Sigmoid colon (tissue), 7 donors: ENCODE measurements at places on chromosomes 5 and 9. TPM values are rescaled to one million over a fixed set of nuclear protein-coding genes. Genes with fewer than 3 reads are reported as not detected.

The GARIN3 gene
- not detected for total RNA-seq

The FRMPD1 gene
- total RNA-seq = 0.28 TPM

The MEIKIN gene
- total RNA-seq = not detected

The SH3RF2 gene
- total RNA-seq = 0.81 TPM

The NELFB gene
- 30.3 TPM for total RNA-seq

The PKD2L2 gene
- total RNA-seq = not detected

The NR2F1 gene
- 24.1 TPM for total RNA-seq

The SLC45A2 gene
- not detected for total RNA-seq

The RAB14 gene
- 31.3 TPM for total RNA-seq

The LCN12 gene
- 1.2 TPM for total RNA-seq

The CDH9 gene
- not detected for total RNA-seq

The CAMSAP1 gene
- total RNA-seq = 37.7 TPM

The TYRP1 gene
- total RNA-seq = not detected

The REEP2 gene
- total RNA-seq = 7.7 TPM

The ABO gene
- total RNA-seq = 0.99 TPM

The C9orf153 gene
- total RNA-seq = not detected

The SPATA6L gene
- 2.0 TPM for total RNA-seq

The PCDHB16 gene
- 3.6 TPM for total RNA-seq

The OGN gene
- 56.1 TPM for total RNA-seq

The INSL4 gene
- not detected for total RNA-seq
